ENCODE measurements at places on chromosomes 7 and 10. TPM values are rescaled to one million over a fixed set of nuclear protein-coding genes. Genes with fewer than 3 reads are reported as not detected.

The OR9A2 gene
- total RNA-seq: 0.53 TPM

The ZPBP gene
- 0.88 TPM for total RNA-seq

The UCMA gene
- not detected for total RNA-seq

The RBAK gene
- total RNA-seq: 13.4 TPM

The MPP7 gene
- total RNA-seq: 9.1 TPM

The TRPV5 gene
- total RNA-seq: 1.1 TPM

The POMZP3 gene
- 8.3 TPM for total RNA-seq

The MACC1 gene
- 26.9 TPM for total RNA-seq

The MYOF gene
- 48.1 TPM for total RNA-seq

The PBLD gene
- total RNA-seq: 57.3 TPM
